ENCODE measurements at places on chromosomes 1 and 21.

DNA sequence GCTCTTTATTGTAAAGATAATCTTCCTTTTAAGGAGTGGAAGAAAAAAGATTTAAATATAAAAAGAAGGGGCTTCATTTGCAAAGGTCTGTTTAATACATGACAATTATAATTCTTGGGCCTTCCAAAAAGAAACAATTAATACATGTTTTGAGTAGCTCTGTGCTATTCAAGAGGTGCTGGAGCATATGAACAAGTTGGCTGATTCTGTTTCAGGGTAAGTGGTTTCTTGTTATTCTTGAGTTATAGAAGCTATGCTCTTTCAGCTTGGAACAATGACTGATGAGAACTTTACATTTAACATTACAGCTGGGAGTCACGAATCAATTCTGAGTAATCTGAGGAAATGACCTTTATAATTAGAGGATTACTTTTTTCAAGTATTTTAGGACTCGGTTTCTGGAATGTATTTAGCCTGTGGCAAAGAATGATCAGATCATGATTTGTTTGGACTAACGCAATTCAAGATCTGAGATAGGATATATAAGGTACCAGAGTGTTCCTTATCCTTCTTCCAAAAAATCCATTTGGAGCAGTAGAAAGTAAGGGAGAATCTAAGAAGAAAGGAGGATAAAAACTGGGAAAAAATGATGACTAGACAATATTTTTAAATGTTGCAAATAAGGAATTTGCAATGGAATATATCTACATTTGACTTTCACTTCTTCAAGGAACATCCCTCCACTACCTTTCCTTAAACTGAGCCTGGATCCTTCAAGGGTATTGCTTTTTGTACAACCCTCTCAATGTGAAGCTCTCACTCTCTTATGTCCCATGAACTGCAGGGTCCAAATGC lies 77.1 kb upstream of the KCTD3 start:
- DNase-seq: no peak

GRCh38 chr1:39623053-39623452 lies 16.4 kb downstream of the HEYL start:
- DNase-seq: no peak

DNA sequence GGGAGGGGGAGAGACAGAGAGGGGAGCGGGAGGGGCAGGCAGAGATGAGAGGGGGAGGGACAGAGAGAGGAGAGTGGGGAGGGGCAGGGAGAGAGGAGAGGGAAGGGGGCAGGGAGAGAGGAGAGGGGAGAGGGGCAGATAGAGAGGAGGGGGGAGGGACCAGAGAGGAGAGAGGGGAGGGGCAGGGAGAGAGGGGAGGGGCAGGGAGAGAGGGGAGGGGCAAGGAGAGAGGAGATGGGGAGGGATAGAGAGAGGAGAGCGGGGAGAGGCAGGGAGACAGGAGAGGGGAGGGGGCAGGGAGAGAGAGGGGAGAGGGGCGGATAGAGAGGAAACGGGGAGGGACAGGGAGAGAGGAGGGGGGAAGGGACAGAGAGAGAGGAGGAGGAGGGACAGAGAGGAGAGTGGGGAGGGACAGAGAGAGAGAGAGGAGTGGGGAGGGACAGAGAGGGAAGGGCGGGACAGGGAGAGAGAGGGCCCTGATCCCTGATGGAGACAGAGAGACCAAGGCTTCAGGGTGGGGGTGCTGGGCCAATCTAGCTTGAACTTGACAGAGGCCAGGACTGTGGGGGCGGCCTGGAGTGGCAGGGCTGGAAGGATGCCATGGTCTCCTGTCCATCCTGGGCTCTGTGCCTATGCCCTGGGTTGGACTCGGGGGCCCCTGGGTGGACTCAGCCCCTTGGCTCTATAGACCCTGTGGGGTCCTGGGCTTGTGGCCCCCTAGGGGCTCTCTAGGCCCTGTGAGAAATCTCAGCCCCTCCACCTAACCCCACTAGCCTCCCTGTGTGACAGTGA lies 43.6 kb downstream of the DMRTB1 start:
- DNase-seq: peak; percentile 36

- no peak for DNase-seq
These were observed 273 bp downstream of the BMP8B start for GRCh38 chr1:39788426-39788757.

DNA sequence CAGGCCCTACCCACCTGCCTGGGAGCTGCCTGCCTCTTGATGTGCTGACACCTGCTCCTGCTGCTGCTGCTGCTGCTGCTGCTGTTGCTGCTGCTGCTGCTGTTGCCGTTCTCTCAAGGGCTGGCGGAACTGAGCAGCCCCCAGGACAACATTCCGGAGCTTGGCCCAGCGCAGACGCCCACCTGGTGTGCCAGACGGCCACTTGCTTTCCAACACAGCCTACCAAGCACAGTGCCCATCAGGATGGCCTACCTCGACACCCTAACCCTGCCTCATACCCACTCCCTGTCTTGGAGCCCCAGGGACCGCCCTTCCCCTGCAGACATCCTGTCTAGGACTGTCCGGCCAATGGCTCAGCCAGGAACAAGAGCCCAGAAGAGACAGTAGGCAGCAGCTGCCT lies 11.8 kb downstream of the DENND4B start:
- no peak for DNase-seq

- DNase-seq: no peak
These were observed 27.0 kb downstream of the C2CD2 start for GRCh38 chr21:41926807-41927171.

GRCh38 chr1:165898837-165899236 lies 71.4 kb downstream of the UCK2 start:
- DNase-seq: peak; percentile 52

DNA sequence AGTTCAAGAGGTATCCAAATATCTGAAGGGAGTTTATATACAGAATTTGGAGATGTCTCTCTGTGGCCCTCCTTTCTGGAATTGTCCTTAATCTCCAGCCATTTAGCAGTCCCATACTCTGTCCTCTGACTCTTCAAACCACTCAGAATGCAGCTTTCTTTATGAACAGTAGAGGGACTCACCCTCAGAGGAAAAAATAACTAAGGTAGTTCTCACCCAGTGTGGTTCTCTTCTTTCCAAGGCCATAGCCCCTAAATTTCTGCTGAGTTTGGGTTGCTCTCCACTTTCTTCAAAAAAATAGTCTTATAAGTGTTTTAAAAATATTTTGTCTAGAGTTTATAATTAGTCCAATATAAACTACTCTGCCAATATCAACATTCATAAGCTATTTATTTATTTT lies 369.7 kb downstream of the MATN1 start:
- no peak for DNase-seq

DNA sequence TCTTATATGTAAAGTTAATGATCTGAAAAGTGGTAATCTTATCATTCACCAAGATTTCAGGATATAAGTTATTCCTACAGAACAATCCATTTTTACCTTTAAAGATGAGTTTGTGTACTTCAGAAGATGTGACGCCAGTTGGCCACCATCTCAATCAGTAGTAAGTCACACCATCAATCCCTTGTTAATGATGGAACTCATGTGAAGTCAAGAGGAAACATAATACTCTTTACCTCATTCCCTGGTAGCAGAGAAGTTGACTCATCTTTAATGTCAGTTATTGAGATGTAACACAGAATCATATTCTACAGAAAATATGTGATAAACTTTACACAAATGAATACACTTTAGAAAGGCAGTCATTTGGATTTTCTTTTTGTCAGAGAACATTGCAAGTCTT lies 38.2 kb downstream of the MRPL39 start:
- no peak for DNase-seq

DNA sequence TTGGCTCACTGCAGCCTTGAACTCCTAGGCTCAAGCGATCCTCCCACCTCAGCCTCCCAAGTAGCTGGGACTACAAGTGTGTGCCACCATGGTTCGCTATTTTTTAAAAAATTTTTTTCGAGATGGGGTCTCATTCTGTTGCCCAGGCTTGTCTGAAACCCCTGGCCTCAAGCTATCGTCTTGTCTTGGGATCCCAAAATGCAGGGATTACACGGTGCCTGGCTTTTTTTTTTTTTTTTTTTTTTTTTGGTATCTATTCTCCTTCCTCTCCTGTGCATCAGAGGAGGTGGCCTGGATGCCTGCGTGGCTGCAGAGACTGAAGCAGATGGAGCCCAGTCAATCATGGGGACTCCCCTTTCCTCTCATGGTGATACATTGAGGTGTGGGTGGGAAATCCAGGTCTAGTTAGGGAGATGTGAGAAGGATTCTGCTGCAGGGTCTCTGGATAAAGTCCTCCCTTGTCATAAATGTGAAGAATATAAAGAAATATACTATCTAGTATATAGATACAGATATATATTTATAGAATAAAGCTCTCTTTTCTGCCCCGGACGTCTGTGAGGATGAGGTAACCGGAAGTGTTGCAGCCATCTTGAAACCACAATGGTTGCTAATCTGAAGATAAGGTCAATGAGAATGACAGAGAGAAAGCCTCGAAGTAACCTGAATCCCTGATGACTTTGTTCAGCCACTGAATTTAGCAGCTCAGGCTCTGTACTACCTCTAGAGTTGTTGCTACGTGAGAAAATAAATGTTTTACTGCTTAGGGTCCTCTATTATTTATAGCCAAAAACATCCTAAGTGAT lies 19.5 kb upstream of the RGSL1 start:
- no peak for DNase-seq

- no peak for DNase-seq
These were observed 107.0 kb downstream of the PDE9A start for GRCh38 chr21:42760361-42760950.

DNA sequence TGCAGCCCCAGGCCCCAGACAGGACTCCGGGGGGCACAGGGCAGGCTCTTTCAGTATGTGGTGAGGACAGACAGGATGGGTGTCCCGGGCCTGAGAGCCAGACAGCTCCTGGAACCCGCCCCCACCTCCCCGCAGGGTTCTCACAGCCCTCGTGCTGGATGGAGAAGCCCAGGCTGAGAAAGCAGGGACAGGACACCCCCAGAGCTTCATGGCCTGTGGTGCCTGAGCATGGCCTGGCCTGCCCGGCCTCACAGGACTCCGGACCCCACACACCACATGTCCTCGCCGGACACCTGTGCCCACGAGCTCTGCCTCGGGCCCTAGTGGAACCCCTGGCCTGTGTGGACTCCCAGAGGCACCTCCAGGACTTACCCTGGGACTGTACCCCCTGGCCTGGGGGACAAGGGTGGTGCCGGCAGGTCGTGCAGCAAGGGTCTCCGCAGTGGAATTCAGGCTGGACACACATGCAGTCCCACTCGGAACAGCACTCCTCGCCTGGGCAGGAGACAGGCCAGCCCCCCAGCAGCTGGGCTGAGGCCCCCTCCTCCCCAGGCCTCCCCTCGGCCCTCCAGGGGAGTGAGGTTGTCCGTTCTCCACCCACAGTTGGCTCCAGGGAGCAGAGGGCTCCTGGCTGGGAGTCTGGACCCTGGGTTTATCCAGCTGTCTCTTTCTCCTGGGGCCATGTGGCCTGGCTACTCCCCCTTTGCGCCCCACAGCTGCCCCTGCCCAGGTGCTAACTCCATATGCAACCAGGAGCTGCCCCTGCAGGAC lies 1.2 kb downstream of the TNFRSF18 start:
- no peak for DNase-seq

DNA sequence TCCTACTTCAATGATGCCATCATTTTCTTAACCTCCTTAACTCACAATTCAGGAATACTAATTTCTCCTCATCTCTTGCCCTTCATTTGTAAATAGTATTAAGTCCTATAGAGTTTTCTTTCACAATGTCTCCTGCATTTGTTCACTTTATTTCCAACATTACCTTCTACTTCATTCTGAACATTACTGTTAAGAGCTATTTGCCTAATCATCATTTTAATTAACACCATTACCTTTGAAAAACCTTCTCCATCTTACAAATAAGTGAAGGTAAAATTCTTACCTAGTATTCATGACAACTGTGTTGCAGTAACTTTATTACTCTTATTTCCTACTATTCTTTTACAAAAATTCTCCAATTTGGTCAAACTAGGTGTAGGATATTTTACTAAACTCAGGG lies 137.7 kb downstream of the COQ8A start:
- DNase-seq: no peak

DNA sequence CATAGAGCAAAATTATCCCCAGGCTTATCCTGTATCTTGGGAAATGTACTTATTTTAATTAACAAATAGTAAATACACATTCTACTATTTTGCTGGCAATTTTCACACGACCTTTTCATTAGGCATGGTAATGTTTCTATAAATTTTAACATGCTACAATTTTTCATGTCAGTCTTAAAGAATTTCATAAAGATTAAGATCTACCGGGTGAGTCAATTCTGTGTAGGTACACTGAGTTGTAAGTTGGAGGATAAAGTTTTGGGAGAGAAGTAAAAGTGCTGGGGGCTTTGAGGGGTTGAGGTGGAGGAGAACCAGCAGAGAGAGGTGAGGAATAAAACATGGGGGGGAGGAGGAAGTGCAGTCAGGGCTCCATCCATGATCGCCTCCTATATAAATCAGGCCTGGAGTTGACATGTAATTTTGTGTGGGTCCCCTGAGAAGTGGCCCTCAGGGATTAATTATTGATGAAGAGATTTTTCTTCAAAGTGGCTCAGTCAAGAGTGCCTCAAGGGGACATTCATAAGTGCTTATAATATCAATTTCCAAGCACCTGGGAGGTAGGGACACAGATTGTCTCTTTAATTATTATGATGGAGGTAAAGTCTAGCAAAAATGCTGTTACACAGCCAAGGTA lies 7.2 kb downstream of the DPYD start:
- DNase-seq: no peak

- DNase-seq: no peak
These were observed 13.0 kb upstream of the KCNC4 start for GRCh38 chr1:110196917-110197765.

GRCh38 chr1:16398371-16398953 lies 31.4 kb downstream of the SZRD1 start:
- DNase-seq: no peak

DNA sequence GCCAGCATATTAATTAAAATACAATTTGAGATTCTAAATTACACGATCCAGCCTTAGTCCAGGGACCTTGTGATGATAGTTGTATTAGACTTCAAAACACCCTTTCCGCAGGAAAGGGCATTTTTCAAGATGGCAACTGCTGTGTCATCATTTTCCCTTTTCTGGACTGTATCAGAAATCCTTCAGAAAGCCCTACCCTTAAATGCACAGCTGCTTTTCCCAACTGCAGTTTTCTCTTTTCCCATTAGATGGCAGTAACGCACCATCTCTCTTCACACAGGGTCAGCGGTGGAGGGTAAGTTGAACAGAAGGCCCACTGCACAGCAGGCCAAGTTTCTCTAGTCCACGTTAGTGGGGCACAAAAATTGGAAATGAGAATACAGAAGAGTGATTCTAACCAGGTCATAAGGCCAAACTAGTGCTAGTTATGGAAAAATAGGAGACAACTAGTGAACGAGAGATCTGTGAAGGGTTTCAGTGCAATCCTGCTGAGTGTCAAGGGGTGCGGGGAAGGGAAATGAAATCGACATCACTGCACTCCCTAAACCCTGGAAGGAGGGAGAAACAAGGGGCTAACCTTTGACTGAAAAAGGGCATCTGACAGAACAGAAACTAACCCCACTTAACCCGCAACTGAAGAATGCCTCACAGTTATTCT lies 22.1 kb upstream of the TDRD10 start:
- DNase-seq: peak; percentile 75

- no peak for DNase-seq
These were observed 61.7 kb downstream of the FCRL5 start for GRCh38 chr1:157490467-157491165.

GRCh38 chr1:234980291-234980644 lies 148.4 kb downstream of the TOMM20 start:
- no peak for DNase-seq

Data from skin of body (tissue), 3 donors.